CD14-positive monocyte (primary cell): ENCODE measurements at places on chromosomes 7 and 10.

GRCh38 chr10:68619595-68619994 is 59.5 kb downstream of the TET1 start:
- no peak for DNase-seq

DNA sequence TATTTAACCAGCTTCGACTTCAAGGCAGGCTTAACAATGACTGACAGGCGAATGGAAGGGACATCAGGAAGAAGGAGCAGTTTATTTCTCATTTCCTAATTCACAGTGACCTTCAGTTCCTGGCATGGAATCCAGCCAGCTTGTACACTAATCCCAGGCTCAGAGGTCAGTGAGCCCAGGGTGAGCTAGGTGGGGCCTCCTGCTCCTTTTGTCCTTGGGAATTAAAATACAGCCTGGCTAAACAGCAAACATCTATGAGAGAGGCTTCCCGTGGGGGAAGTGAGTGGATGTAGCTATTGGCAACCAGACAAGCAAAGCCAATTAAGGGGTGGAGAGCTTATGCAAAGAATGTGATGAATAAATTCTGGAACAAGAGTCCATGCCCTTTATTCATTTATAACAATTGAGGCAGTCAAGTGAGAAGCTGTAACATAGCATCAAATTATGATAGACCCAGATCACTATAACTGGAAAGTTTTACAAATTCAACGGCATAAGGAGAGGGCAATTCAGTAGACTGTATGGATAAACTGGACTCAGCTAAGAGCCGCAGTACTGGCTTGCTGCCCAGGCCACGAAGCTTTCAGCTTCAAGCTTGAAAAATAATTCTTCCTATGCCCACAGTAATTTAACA is 57.1 kb downstream of the STK17A start:
- no peak for DNase-seq

DNA sequence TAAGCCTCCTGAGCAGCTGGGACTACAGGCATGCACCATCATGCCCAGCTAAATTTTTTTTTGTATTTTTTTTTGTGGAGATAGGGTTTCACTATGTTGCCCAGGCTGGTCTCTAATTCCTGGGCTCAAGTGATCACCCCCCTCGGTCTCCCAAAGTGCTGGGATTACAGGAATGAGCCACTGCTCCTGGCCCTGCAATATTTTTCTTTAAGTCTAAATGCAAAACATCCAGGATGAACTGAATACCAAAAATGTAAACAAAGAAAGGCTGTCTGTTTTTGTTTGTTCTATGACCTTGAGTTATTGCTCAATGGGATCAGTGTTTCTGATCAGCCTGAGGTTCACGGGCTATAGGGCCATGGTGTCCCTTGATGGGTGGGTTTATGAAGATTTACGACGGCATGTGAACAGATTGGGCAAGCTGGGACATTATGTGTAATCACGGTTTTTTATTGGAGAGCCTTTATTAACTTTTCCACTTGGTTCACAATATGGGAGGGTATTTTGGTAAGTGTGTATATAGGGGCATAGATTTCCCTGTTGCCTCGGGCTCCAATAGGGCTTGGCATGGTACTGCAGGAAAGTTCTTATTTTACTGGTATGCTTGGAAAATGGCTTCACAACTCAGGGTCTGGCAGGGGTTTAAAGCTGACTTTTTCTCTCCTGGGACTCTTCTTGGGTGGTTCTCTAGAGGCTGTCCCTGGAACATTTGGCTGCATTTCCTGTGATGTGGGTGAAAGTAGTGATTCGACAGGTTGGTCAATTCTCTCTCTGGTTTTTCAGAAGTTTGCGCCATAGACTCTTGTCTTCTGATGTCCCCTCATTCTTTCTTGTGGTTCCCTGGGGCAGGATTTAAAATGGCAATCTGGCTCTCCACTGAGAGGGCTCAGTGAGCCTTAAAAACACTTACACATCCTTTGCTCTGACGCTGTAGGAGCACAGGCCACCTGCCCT is 41.6 kb downstream of the MRPS33 start:
- DNase-seq = no peak

- DNase-seq = no peak
Measured at GRCh38 chr10:11274452-11274851, 256.8 kb downstream of the CELF2 start.

GRCh38 chr10:117968354-117969182 is 78.2 kb downstream of the RAB11FIP2 start:
- DNase-seq = no peak

GRCh38 chr10:112294169-112294568 is 11.0 kb downstream of the TECTB start:
- no peak for DNase-seq

DNA sequence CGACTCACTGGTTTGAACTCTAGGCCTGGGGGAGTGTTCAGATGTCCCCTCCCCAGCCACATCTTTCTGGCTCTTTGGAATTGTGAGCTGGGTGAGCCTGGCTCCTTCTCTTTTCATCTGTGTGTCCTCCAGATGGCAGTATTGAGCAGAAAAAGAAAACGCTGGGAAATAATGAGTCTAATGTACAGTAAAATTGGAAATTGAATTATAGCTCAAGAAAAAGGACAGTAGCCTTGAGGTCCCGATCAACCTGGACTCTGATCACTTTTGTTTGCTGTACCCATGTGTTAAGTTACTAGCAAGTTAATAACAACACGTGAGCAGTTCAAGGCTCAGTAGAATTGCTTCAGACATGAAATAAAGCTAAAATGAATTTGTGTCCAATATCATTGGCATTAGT is 77.9 kb downstream of the SNX10 start:
- peak; percentile 57 for DNase-seq

GRCh38 chr7:107582875-107583274 is 2.8 kb downstream of the BCAP29 start:
- DNase-seq = no peak

DNA sequence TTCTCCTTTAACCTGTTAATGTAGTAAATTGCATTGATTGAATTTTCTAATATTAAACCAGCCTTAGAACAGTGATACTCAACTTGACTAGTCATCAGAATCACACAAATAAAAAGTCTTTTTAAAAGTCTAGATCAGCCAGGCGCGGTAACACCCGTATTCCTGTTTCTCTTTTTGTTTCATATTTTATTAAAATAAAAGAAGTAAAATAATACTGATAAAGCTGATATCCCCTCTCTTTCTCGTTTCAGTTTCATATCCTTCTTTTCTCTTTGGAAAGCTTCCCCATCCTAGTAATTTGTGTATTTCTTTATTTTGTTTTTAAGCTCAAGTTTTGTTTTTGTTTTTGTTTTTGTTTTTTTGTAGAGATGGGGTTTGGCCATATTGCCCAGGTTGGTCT is 9.3 kb downstream of the SMO start:
- no peak for DNase-seq

- DNase-seq = no peak
Measured at GRCh38 chr7:46285878-46286277, 364.8 kb upstream of the IGFBP3 start.

- DNase-seq = no peak
Measured at GRCh38 chr7:29292886-29293658, 98.5 kb downstream of the CHN2 start.

- no peak for DNase-seq
Measured at GRCh38 chr10:44619975-44620374, 235.1 kb upstream of the CXCL12 start.

DNA sequence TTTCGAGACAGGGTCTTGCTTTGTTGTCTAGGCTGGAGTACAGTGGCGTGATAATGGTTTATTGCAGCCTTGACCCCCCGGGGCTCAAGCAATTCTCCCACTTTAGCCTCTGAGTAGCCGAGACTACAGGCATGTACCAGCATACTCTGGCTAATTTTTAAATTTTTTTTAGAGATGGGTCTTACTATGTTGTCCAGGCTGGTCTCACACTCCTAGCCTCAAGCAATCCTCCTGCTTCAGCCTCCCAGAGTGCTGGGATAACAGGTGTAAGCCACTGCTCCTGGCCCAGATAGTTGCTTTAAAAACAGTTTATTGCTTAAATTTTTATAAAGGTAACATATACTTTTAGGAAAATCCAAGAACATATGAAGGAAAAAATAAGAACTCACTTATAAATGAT is 26.3 kb downstream of the NEURL1 start:
- DNase-seq = no peak

DNA sequence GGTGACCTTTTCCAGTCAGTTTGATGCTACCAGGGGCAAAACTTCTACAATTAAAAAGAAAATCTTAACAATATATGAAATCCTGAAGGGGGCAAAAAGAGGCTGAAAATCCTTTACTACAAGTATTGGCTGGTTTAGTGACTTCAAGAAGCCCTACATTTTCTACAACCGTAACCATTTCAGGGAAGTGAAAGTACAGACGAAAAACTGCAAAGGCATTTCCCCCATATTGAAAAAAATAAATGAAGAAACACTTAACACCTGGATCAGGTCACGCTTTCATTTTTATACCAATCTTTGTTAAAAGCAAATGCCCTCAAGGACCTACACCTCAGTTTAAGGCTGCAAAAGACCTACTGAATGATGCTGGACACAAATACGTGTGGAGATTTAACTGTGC is 38.6 kb downstream of the IL6 start:
- no peak for DNase-seq

DNA sequence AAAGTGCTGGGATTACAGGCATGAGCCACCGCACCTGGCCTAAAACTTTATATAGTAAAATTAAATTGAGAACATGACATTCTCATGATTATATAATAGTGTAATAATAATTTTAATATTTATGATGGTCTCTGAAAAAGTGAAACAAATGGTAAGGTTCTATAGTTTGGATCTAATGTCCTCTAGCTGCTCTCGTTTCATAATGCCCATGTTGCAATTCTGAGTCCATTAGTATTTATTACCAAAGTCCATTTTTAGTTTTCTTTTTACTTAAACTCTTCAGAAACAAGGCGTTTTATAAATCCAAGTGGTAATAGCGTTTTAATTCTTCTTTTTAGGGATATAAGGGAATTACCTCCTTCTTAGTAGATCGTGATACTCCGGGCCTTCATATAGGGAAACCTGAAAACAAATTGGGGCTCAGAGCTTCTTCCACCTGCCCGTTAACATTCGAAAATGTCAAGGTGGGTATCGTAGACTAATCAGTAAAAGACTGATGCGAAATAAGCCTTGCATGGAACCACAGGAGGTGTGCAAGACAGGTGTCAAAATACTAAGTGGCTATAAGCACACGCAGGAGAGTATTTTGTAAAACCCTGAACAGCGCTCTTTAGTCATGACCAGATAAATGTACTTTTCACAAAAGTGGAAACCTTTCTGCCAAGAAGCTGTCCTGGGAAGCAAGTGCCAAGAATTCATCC is 34.1 kb downstream of the ACADSB start:
- no peak for DNase-seq

- DNase-seq = no peak
Measured at GRCh38 chr7:105623378-105623777, 42.1 kb upstream of the EFCAB10 start.

DNA sequence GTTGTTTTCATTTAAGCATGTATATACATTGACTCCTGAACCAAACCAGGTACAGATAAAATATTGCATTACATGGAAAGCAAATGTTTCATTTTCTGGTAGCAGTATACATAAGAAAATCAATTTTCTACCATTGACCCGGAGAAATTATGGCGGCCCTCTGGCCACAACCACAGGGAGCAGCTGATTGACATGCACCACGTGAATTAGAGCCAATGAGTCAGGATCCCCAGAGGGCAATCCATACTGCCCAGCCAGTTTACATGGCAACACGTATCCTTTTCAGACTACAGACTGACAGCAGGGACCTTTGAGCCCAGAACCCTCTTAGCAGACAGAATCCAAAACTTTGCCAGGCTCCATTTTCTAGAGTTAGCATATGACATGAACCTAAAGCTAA is 272.2 kb upstream of the NEBL start:
- DNase-seq = no peak

- no peak for DNase-seq
Measured at GRCh38 chr10:6140965-6141295, 52.1 kb downstream of the RBM17 start.

DNA sequence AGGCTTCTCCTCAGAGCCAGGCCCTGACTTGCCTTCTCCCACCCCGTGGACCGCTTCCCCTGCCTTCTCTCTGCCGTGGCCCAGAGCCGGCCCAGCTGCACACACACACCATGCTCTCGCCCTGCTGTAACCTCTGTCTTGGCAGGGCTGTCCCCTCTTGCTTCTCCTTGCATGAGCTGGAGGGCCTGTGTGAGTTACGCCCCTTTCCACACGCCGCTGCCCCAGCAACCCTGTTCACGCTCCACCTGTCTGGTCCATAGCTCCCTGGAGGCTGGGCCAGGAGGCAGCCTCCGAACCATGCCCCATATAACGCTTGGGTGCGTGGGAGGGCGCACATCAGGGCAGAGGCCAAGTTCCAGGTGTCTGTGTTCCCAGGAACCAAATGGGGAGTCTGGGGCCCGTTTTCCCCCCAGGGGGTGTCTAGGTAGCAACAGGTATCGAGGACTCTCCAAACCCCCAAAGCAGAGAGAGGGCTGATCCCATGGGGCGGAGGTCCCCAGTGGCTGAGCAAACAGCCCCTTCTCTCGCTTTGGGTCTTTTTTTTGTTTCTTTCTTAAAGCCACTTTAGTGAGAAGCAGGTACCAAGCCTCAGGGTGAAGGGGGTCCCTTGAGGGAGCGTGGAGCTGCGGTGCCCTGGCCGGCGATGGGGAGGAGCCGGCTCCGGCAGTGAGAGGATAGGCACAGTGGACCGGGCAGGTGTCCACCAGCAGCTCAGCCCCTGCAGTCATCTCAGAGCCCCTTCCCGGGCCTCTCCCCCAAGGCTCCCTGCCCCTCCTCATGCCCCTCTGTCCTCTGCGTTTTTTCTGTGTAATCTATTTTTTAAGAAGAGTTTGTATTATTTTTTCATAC is 38.0 kb downstream of the LIMK1 start:
- no peak for DNase-seq
